Stimulated activated CD8-positive, alpha-beta memory T cell treated with anti-CD3 and anti-CD28 coated beads, Interleukin-4, amount 100 ng/mL, for 1 hour (primary cell): ENCODE measurements at places on chromosomes 6 and 20.

GRCh38 chr20:19706463-19706862, 51.6 kb upstream of the RIN2 start:
- no peak for DNase-seq

- no peak for DNase-seq
Measured at GRCh38 chr6:161274898-161275297, 1.0 kb upstream of the AGPAT4 start.

- DNase-seq, result no peak
Measured at GRCh38 chr6:166251655-166252054, 56.5 kb downstream of the PRR18 start.

DNA sequence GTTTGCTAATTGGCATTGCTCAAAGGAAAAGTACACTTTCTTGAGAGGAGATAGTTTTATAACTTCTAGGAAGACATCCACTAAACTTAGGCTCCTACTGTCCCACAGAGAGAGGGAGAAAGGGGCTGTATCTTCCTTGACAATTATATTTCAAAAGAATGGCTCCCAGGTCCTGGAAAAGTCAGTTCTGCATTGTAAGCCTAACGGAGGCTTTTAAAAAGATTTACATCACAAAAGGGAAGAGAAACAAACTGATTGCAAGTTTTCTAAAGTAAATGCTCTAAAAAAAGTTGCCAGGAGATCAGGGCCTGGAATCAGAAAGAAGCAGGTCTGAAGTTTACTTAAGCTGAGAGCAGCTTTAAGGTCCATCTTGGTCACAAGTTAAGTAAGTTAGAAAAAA, 839.5 kb downstream of the FRK start:
- DNase-seq, result no peak

DNA sequence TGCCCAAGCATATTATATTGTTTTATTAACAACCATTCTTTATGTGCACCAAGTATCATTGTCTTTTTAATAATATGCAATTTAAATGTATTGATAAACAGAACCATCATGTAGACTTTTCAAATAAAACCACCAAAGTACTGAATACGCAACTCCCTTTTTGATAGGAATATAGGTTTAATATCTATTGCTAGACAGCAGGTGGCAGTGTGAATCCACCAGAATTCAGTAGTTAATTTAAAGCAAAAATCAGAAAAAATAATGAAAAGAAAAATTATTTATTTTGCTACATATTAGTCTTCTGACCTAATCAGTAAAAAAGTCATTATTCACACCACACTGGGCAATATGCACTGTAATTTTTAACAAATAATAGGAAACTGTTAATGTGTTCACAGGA, 143.7 kb downstream of the KLHL32 start:
- DNase-seq, result no peak

GRCh38 chr6:116010790-116011401, 49.8 kb downstream of the FRK start:
- peak; percentile 2 for DNase-seq

GRCh38 chr6:29474996-29475395, 12.8 kb downstream of the MAS1L start:
- no peak for DNase-seq

- no peak for DNase-seq
Measured at GRCh38 chr20:62624325-62624690, 18.0 kb upstream of the SLCO4A1 start.

DNA sequence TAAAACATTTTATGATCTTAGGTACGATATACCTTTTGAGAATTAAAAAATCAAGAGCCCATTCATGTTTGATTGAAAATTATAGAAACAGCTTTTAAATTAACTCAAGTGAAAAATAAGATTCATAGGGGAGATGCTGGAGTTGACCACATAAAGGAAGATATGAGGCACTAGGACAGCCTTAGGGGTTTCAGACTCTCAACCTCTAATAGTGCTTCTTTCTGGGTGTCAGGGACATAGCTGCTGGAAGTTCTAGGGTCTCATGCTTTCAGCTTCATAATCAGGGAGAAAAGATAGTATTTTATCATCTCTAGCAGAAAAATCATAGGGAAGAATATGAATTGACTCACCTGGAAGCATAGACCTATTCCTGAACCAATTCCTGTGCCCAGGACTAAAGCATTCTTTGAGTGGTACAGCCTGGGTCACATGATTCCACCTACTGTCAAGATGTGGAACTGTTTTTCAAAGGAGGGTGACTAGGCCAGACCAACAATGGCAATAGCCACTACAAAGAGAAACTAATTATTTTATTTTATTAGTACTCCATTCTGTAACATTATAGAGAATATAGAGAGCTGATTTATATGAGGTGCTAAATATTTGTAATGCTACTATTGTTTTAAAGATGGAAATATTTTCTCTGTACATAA, 27.8 kb upstream of the CENPW start:
- no peak for DNase-seq

- DNase-seq, result no peak
Measured at GRCh38 chr6:122033564-122034181, 365.8 kb upstream of the HSF2 start.

DNA sequence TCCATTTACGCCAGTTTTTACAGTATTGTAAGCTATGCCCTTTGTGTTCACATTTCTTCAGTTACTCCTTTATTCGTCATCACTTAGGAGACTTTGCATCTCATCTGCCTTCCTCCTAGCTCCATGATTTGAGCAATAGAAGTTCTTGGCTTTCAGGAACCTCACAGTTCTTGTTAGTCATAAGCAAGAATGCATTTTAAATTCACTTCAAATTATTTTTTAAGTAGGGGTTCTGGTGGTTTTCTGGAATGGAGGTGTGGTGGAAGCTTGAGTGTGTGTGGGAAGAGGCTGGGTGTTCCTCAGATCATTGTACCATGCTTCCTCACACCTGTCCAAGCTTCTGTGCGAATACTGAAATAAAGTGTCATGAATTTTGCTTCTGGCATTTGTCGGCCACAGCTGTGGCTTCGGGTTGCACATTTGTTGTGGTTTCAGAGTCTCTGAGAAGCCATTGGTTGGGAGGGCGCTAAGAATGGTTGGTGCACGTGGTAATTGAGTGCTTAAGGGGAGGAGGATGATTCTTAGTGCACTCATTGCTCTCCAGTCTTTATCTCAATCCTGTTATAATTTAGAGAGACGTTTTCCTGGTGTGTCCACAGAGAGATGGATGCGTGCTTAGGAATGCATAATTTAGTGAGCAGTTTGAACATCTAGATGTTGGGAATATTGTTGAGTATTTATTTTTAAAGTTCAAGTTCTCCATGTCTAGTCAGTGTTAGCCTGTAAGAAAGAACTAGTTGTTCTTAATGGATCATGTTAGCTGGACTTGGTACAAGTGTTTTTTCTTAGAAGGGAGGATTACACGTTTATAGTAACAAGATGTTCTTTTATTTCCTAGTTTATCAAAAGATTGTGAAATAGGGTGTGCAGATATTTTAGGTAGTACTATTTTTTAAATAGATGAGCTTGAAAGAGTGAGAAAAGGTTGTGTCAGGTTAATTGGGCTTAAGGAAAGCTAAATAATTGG, 31.9 kb downstream of the FOXO3 start:
- DNase-seq, result peak; percentile 36

DNA sequence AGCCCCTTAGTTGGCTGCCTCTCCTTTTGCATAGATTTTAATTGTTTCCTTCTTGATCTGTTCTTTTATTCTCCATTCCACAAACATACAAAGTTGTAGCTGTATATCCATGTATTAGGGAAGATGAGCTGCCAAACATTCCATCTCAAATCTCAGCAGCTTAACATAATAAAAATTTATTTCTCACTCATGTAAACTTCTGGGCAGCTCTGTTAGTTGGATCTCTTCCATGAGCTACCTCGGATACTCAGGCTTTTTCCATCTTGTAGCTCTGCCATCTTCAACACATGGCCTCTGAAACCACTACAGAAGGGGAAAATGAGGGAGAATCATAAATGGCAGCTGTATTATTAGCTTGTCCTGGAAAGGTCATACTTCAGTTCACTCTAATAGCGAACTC, 149.4 kb upstream of the BMP2 start:
- DNase-seq, result no peak

- DNase-seq, result no peak
Measured at GRCh38 chr6:85078058-85078457, 313.7 kb upstream of the TBX18 start.

DNA sequence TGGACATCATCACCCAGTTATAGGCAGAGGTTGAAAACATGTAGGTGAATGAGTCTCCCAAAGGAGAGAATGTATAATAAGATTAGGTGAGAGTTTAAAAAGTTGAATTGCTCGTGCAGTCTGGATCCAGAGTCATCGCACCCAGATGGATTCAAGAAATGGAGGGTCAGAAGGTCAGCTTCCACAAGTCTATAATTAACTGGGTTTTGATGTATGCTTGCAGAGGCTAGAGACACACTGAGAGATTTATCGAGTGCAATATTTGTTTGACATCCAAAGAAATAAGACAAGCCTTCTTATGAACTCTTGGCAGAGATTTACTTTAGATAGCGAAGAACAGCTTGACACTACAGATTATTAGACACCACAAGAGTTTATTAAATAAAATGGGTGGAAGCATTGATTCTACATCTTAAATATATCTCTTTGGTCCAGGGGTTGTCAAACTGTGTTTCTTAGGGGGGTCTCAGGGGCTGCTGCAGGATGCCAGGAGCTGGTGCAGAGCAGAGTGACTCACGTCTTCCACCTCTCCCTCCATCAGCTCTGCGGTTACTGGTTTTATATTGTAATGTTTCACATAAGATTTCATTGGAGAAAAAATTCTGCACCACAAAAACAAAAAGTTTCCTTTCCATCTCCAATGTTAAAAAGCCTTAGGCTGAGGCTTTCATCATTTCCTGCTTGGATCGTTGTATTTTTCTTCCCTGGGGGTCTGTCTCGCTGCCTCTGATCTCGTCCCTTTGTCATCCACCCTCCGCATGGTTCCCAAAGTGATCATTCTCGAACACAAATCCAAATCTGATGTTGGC, 176.2 kb upstream of the AHI1 start:
- no peak for DNase-seq

DNA sequence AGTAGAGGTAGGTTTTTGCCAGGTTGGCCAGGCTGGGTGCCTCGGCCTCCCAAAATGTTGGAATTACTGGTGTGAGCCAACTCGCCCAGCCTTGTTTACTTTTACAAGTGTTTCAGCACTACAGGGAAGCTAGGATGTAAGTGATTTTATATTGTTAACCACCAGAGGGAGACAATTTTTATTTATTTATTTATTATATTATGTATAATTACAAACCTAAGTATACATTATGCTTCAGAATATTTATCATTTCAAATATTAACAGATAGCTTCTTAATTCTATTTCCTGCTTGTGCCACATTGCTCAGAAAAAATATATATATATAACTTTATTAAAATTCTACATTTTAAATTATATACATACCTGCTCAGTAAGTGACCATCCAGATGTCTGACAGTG, 9.8 kb downstream of the MMUT start:
- no peak for DNase-seq

DNA sequence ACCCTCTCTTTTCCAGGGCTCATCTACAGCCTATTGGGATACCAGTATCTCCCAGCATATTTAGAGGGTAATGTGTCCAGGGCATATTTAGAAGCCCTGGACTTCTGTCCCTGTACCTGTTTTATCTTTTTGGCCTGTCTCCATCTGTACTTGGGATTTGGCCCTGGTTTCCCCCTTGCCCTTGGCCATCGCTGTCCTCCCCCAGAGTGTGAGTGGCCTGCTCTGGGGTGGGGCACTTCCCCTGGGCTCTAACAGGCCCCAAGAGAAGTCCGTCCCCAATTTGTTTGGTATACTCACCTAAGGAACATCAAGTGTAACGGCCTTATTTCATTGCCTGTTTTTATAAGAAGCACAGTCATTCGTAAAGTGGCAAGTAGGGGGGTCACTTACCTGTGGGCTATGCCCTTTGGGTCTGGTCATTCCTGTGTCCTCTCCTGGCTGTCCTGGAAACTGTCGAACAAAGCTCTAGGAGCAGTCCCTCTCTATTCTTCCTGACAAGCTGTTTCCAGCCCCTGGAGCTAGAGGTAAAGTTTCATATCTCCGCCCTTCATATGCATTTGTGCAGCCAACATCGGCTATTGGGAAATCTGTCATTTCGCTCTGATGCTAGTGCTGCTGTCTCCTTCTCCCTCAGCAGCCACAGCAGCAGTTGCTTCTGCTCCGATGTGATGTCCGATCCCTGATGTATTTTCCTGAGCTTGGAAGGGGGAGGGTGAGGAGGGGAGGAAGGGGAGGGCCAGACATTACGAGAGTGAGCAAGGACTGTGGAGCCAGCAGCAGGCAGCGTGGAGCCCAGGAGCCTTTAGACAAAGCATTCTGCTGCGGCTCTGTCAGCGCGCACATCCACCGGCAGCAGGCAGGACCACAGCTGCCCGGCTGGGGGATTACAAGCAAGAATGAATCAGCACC, 83.4 kb downstream of the TCP11 start:
- no peak for DNase-seq

DNA sequence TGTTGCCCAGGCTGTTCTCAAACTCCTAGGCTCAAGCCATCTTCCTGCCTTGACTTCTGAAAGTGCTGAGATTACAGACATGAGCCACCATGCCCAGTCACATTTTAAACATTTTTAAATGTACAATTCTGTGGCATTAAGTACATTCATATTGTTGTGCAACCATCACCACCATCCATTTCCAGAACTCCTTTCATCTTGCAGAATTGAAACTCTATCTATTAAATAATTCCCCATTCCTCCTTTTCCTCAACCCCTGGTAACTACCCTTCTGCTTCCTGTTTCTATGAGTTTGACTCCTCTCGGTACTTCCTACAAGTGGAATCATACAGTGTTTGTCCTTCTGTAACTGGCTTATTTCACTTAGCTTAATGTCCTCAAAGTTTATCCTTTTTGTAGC, 103.8 kb upstream of the NAA20 start:
- DNase-seq, result no peak

GRCh38 chr6:40037271-40037670, 103.0 kb upstream of the MOCS1 start:
- no peak for DNase-seq

DNA sequence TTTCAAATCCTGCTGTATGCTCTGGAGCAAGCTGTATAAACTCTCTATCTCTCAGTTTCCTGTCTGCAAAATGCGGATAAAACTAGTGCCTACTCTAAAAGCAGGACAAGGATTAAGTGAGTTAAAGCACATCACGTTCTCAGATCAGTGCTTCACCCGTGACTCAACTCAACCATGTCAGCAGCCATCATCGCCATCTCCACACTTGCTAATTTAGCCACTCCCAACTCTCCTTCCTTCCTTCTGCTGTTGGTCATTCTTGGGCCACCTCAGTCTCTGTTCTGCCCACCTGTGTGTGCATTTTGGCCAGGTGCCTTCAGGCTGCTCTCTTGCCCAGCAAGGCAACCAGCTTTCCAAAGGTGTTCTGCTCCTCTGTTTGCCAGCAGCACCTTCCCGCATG, 260.0 kb upstream of the CDYL start:
- no peak for DNase-seq
